ENCODE measurements at places on chromosomes 2 and 18.

- no peak for DNase-seq
These were observed at the start of gene KCNIP3 for GRCh38 chr2:95296880-95297487. KCNIP3 (plus strand) TSS chr2:95297347; CDS start chr2:95297439, 92 bp downstream.

DNA sequence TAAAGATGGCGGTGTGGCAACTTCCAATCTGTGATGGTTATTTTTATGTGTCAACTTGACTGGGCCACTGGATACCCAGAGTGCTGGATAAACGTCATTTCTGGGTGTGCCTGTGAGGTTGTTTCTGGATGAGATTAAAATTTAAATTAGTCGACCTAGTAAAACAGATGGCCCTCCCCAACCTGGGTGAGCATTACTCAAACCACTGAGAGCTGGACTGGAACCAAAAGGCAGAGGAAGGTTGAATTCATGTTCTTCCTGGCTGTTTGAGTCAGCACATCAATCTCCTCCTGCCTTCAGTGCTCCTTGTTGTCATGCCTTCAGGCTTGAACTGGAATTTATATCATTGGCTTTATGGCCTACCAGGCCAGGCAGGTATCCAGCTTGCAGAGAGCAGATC is 190.8 kb upstream of the RGPD4 start:
- no peak for DNase-seq

GRCh38 chr2:38106405-38107094 is 30.6 kb upstream of the CYP1B1 start:
- DNase-seq: no peak

GRCh38 chr2:74893332-74893731 is 59.4 kb downstream of the HK2 start:
- no peak for DNase-seq
